ENCODE measurements at places on chromosomes 12 and 14.

DNA sequence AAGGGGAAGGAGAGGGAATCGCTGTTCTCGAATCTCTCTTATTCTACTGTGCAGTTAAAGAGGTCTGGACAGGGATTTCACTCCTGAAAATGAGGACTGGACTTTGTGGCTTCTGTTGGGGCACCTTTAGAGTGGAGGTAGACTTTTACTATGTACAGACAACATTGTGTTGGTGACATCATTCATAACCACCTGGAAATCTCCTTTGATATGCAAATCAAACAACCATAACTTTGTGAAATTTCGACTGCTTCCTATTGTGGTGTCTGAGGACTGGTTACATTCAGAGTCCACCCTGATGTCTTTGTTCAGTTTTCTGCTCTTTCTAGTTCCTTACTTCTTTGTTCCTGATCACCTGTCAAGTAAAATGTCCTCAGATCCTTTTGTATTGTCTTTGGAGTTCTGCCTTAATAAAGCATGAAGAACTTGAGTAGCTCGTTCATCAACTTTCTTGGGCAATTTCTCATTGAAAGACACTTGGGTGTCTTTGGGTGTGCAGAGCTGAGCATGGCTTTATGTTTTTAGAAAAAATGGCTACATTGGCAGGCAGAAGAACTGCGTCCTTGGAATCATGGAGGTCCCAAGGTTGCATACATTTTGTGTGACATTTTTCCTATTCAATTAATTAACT, 29.8 kb downstream of the LRRK2 start:
- no peak for DNase-seq

DNA sequence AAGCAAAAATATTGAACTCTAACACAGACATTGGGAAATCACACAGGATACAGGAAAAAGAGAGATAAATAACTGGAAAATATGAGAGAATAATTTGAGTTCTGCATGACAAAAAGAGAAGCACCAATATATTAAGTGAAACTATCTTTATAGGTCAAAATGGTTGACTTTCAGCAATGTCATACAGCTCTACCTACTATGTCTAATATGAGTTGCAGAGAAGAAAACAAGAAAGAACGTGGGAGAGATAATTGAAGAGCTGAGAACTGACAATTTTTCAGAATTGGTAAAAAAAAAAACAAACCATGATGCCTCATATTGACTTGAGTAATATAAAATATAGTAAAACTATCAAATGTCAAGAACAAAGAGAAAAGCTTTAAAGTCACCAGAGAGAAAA, 221.7 kb downstream of the BCL11B start:
- no peak for DNase-seq

GRCh38 chr12:113369391-113369985, 11.1 kb downstream of the PLBD2 start:
- DNase-seq, result no peak

- no peak for DNase-seq
These were observed 98.7 kb downstream of the INSM2 start for GRCh38 chr14:35632676-35633075.

GRCh38 chr12:41652981-41653380, 464.9 kb downstream of the PDZRN4 start:
- DNase-seq, result no peak

All from stimulated activated CD4-positive, alpha-beta T cell treated with anti-CD3 and anti-CD28 coated beads, Interleukin-1b, Interleukin-23, amount 100 ng/mL, for 4 hours (primary cell).